ENCODE measurements at places on chromosomes 1 and 21. TPM values are rescaled to one million over a fixed set of nuclear protein-coding genes. Genes with fewer than 3 reads are reported as not detected.

GABPB2 gene
- total RNA-seq: 10.7 TPM

ALPL gene
- total RNA-seq: not detected

C1orf141 gene
- not detected for total RNA-seq

PLD5 gene
- total RNA-seq: 0.21 TPM

USP21 gene
- total RNA-seq: 5.8 TPM

FCAMR gene
- 0.24 TPM for total RNA-seq

PRXL2B gene
- total RNA-seq: 10.0 TPM

RASSF5 gene
- total RNA-seq: 3.1 TPM

All from tracheal epithelial cell (primary cell).